ENCODE measurements at places on chromosomes 11 and 22.
A peak's percentile ranks its signal among the peaks of the same experiment; 100 is the strongest.

DNA sequence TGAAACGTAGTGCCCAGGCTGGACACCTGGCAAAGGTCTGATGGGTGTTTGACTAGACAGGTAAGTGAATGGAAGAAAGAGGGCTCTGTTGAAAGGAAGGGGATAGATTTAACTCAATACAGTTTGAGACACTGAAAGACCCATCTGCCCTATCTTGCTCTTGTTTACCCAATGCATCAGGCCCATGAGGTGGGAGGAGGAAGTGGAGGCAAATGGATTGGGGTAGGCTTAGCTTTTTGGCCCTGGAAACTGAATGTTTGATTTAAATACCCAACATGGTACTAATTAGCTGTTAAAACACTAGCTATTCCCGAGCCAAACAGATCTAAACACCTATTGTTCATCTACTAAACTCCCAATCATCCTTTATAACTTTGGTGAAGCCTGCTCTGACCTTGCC is 3.5 kb upstream of the UVRAG start:
- DNase-seq: no peak

- peak; percentile 26 for DNase-seq
Measured at GRCh38 chr11:13962562-13963168, at the start of gene SPON1. Gene SPON1, plus strand, starts transcription at chr11:13962723. Its CDS starts 182 bp downstream, at chr11:13962905.

GRCh38 chr11:6253197-6253596 is 6.4 kb upstream of the CCKBR start:
- DNase-seq: no peak

GRCh38 chr11:34328632-34328910 is 29.2 kb downstream of the ABTB2 start:
- DNase-seq: no peak

DNA sequence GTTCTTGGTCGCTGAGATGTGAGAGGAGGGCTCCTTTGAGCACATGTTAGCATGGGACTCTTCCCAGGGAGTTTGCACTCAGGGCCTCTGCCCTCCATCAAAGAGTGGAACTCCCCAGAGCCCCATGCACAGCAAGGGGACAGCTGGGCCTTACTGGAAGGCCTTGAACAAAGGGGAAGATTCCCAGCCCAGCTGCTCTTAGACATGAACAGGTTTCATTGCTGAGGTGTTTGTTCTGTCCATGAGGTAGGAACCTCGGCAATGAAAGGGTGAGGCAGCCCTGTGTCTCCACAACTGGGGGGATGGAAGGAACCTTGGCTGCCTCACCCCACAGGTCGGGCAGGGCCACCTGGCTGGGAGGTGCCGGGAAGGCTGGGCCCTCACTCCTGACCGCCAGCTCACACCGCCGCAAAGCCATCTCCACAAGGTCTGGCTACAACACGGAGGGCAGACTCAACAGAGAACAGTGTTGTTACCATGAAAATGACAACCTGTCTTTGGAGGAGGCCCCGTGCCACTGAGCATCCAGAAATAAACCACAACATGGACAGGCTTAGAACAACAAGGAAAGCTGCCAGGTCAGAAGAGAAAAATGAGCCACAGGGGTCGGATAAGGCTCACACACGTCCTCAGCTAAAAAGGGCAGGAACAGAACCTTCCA is 3.2 kb downstream of the DERL3 start:
- DNase-seq: no peak

GRCh38 chr11:67662835-67663531 is 11.4 kb downstream of the ALDH3B2 start:
- no peak for DNase-seq

GRCh38 chr11:11107076-11107723 is 245.8 kb downstream of the CSNK2A3 start:
- DNase-seq: no peak

GRCh38 chr11:9037963-9038362 is 34.2 kb upstream of the NRIP3 start:
- DNase-seq: no peak

Measured in stimulated activated CD8-positive, alpha-beta memory T cell treated with anti-CD3 and anti-CD28 coated beads, Interleukin-12 subunit alpha, Interleukin-12 subunit beta, amount 100 ng/mL, for 1 hour (primary cell).